IPS-NIHi11 (cell line): ENCODE measurements at places on chromosomes 3 and 15.

- no peak for DNase-seq
These were observed 368.1 kb upstream of the SEMA6D start for GRCh38 chr15:47349179-47349578.

- no peak for DNase-seq
These were observed 32.4 kb downstream of the SCN11A start for GRCh38 chr3:39019299-39019698.

GRCh38 chr3:72582211-72582878 is 265.9 kb downstream of the SHQ1 start:
- DNase-seq: peak; percentile 47

- no peak for DNase-seq
These were observed 78.5 kb downstream of the TRAK1 start for GRCh38 chr3:42169579-42170120.

- no peak for DNase-seq
These were observed 227.6 kb upstream of the TBC1D5 start for GRCh38 chr3:17969985-17970568.

- no peak for DNase-seq
These were observed 20.3 kb upstream of the DGKG start for GRCh38 chr3:186382217-186382885.

- DNase-seq: no peak
These were observed 180.5 kb downstream of the TCF12 start for GRCh38 chr15:57098896-57099295.
